ENCODE measurements at places on chromosomes 7 and 10.

GRCh38 chr7:149809215-149809614, 29.0 kb upstream of the ZNF862 start:
- DNase-seq, result no peak

- DNase-seq, result no peak
These were observed at the start of gene AZGP1 for GRCh38 chr7:99975782-99976521. Gene AZGP1, minus strand, starts transcription at chr7:99976031. Its CDS starts 11 bp downstream, at chr7:99976020.

DNA sequence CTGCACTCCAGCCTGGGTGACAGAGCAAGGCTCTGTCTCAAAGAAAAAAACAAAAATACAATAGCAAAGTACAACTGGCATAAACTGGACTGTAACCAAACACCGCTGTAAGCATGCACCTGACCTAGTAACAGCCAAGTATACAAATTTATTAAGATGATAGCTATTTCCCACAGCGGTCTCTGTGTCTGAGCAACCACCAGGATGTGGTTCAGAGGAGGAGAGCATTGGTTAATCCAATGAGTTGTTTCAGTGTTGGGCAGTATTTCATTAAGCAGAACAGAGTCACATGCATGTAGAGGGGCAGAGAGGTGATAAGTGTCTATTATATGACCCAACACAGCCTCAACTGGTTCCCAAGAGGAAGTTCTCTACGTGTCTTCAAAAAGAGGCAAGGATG, 4.0 kb downstream of the SLC16A12 start:
- DNase-seq, result no peak

DNA sequence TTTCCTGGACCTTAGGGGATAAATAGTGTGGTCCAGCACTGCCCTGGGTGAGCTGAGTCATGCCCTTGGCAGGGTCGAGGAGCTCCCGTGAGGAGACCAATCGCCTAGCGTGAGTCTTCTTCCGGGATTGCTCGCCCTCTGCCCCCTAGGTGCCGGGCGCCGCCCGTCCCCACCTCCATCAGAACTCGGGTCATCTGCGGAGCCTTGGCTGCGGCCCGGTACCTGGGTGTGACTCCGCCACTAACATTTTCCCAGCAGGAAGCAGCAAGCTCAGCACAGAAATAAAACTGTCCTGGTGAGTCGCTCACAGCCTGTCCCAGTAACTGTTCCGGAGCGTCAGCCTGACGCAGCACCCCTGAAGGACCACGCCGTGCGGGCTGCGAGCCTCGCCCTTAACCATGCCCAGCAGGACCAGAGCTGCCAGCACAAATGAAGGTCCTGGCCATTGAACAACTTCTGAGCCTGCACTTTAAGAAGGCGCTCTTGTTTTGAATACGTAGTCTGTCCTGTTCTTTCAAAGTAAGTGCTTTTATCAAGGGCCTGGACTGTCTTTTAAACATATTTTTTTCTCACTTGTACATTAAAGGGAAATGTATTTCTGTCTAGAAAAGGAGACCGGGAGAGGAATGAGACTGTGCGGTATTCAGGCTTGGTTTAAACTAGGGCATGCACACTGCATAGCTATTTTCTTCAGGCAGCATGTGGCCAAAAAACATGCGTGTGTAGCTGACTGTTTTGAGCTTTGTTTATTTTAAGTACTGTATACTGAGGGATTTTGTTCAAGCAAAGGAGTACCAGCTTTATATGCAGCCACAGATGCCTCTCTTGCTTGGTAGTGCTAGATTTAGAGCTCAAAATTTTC, 136.7 kb downstream of the HECW1 start:
- no peak for DNase-seq

DNA sequence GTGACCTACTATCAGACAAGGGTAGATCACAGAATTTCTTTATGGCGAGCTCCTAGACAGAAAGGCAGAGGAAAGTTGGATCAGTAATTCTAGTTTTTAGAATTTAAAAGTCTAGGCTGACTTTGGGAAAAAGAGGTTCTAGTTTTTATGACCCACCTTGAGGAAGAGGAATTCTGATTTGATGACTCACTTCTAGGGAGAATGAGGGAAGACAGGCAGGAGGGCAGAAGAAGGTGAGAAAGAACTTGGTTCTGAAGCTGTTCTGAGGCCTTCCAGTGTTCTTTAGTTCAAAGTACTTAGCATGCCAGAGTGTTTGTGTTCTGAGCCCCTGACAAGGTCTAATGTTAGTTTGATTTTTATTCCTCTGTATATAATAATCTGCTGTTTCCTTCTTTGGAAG, 97.2 kb downstream of the PODXL start:
- no peak for DNase-seq

GRCh38 chr7:77859343-77859742, 60.8 kb downstream of the PHTF2 start:
- no peak for DNase-seq

DNA sequence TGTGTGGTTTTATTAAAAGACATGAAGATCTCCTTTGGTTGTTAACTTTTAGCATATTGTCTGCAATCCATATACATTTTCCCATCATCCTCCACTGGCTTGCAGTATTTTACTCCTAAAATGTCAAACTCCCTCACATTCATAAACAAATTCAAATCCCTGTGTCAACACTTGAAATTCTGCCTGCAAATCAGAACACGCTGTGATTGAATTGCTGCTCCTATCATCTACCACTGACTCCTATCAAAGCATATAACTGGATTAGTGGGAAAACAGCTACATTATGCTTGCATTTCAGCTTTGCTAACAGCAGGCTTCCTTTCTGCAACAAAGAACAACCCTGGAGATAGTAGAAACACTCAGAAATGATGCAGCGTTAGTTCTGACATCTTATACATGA, 281.8 kb upstream of the HGF start:
- no peak for DNase-seq

DNA sequence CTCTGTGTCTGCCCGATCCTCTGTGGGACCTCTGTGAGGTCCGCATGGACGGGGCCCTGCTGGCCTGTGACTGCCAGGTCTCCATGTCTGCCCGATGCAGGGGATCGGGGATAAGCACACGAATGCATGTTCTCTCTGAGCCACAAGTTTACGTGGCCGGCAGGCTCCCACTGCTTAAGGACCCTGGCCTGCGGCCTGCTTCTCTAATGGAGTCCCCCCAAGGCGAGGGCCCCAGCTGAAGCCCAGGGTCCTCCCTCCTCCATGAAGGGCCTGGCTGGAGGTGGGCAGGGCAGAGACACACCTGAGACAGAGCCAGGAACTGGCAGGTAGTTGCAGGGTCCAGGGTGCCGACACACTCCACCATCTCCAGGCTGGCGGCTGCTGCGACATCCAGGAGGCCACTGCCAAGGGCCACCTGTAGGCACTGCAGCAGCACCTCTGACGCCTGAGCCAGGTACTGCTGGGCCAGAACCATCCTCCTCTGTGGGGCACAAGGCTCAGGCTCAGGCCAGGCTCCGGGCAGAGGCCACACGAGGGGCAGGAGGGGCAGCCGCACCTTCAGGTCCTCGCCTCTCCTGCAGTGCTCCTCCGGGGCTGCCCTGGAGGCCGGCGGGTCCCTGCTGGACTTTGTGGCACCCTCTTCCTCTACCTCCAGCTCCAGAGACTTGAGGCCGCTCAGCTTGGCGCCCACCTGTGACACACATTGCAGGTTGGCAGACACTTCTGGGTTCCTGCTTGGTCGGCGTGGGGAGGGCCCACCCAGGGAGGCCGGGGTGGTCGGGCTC, 60.9 kb upstream of the NKX6-2 start:
- DNase-seq, result no peak
